ENCODE measurements at places on chromosomes 7 and 10.

DNA sequence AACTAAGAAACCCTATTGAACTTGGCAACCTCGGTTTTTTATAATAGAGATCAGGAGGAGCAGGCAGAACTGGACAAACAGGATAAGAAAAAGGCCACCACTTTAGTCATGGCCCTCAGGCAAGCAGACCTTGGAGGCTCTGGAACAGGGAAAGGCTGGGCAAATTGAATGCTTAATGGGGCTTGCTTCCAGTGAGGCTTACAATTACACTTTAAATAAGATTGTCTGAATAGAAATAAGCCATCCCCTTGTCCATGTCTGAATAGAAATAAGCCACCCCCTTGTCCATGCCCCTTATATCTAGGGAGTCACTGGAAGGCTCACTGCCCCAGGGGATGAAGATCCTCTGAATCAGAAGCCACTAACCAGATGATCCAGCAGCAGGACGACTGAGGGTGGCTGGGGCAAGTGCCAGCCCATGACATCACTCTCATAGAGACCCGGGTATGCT is 40.6 kb downstream of the AKR1B15 start:
- no peak overlapping the region for H3K27ac ChIP-seq
- no peak overlapping the region for H3K4me3 ChIP-seq
- peaks cover 10% of the 10 kb centered on the region for H3K4me1 ChIP-seq
- peaks cover 29% of the 10 kb centered on the region for H3K27me3 ChIP-seq
- H3K36me3 ChIP-seq: no peaks in the 10 kb centered on the region

DNA sequence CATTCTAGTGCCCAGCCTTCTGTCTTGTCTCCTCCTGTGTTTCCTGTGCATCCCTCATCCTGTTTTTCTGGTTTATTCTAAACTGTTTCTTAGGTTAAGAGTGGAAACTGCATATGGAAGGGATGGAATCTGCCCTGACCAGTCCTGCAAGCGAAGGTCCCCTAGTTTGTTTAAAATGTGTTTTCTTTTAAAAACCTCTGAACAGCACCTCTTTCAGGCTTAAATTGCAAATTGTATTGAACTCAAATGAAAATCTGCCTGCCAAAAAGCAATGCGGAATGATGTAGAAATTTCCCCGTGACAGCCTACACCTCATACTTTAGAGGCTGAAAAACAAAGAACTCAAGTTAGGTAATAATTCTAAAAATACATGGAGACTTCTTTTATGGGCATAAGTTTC is 222.8 kb upstream of the IMMP2L start:
- peaks cover 52% of the 10 kb centered on the region for H3K36me3 ChIP-seq
- H3K27me3 ChIP-seq: no peaks in the 10 kb centered on the region
- no peak for DNase-seq
- H3K27ac ChIP-seq: no peak overlapping the region
- H3K4me3 ChIP-seq: no peak overlapping the region
- H3K4me1 ChIP-seq: no peaks in the 10 kb centered on the region

DNA sequence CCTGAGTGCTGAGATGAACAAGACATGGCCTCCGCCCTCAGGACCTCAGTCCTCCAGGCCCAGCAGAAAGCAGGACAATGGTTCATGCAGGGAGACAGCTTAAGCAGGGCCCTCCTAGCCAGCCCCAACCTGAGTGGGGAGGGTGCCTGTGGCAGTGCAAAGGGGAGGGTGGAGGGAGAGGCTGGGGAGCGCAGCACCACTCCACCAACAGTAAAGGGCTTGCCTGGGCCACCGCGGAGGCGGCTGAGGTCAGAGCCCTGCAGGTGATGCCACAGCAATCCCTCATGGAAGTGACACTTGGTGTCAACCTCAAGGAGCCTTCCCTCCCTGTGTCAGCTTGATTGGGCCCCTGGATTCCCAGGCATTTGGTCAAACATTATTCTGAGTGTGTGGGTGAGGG is 89.0 kb upstream of the TCERG1L start:
- no peaks in the 10 kb centered on the region for H3K4me1 ChIP-seq
- H3K4me3 ChIP-seq: no peak overlapping the region
- H3K27ac ChIP-seq: no peak overlapping the region

DNA sequence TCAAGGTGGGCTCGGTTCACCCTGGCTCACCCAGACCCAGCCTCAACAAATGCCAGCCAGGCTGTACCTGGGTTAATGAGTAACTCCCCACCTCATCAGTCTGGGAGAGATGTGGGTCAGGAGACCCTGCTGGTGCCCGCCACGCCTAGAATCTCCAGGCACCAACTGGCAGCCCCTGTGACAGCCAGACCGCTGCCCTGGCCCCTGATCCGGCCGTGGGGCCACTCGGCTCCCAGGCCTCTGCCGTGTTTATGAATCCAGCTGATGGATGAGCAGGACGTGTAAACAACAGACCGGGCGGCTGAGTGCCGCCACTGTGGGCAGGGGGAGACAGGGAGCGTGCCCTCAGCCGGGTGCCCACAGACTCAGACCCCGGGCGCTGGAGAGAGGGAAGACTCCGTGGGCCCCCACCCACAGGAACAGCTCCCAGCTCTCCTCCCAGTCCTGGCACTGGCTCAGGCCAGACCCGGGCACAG is 34.0 kb upstream of the PDGFA start:
- no peak overlapping the region for H3K27ac ChIP-seq
- DNase-seq: no peak
- H3K27me3 ChIP-seq: no peaks in the 10 kb centered on the region
- no peaks in the 10 kb centered on the region for H3K4me1 ChIP-seq

DNA sequence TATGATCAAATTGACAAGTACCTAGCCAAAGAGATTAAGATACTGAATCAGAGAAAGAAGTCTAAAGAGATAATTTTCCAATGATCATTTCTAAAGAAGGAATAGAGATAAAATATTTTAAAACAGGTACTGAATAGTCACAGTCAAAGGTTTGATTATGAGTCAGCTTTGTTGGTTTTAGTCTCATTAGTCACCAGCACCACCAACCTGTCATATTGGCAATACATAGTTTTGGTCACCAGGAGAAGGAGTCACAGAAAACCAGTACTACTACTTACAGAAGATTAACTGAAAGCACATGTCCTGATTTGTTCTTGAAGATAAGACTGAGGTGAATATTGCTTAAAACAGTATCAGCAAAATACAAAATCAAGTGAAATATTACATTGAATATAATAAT is 34.6 kb downstream of the ZEB1 start:
- DNase-seq: no peak
- H3K4me1 ChIP-seq: peaks cover 18% of the 10 kb centered on the region
- no peak overlapping the region for H3K27ac ChIP-seq
- no peaks in the 10 kb centered on the region for H3K27me3 ChIP-seq
- no peaks in the 10 kb centered on the region for H3K36me3 ChIP-seq

DNA sequence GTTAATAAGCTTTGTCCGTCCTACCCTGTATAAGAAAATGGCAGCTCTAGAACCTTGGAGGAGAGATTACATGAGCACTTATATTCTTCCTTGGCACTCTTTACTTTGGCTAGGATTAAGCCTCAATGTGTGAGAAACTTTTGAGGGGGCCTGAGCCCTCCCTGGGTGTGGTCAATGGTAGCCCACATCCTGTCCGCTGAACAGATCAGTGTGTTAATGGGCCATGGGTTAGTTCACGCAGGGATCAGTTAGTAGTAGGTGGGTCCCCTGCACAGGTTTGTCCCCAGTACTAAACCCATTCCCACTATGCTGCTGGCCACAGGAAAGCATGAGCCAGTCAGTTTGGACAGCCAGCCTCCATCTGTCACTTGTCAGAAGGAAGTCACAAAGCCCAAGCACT is 20.2 kb upstream of the IKZF1 start:
- no peak overlapping the region for H3K27ac ChIP-seq
- no peak for DNase-seq
- H3K4me1 ChIP-seq: no peaks in the 10 kb centered on the region
- H3K4me3 ChIP-seq: no peak overlapping the region
- peaks cover 8% of the 10 kb centered on the region for H3K27me3 ChIP-seq

GRCh38 chr10:22722626-22723169 is 8.3 kb upstream of the PIP4K2A start:
- H3K36me3 ChIP-seq: no peaks in the 10 kb centered on the region
- H3K4me3 ChIP-seq: no peak overlapping the region
- no peaks in the 10 kb centered on the region for H3K4me1 ChIP-seq
- H3K27me3 ChIP-seq: peaks cover 22% of the 10 kb centered on the region

DNA sequence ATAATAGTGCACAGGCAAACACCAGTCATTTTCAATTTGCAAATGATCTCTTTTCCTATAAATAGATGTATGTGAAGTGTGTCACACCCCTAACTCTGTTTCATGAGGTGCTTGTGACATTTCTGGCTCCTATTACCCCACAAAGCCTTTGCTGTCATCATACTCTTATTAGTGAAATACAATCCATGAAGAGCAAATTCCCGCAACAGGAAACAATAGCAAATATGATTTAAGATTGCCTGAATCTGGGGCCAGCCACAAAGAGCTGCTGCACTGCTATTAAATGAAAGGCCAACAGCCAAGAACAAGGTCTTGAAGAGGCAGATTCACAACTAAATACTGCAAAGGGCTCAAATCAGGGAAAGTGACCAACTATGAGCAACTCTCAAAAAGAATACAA is 96.3 kb upstream of the CAV2 start:
- no peak for DNase-seq
- H3K27me3 ChIP-seq: no peaks in the 10 kb centered on the region
- H3K36me3 ChIP-seq: no peaks in the 10 kb centered on the region
- H3K4me3 ChIP-seq: no peak overlapping the region

DNA sequence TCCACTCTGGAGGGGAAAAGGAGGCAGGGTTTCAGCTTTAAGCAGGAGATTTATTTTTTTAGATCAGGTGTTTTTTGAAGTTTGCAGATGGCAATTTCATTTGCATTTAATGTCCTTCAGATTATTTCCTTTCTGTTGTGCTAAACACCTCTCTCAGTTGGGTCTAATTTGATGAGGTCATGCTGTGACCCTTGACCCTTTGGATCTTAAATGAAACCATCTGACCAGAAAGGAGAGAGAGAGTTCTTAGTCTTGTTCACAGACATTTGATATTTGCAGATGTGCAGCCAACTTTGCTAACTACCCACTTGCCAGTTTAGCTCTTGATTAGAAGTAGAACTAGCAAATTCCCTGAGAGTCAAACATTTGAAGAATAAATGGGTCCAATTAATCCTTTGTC is 101.5 kb upstream of the RAB11FIP2 start:
- H3K36me3 ChIP-seq: no peaks in the 10 kb centered on the region
- no peak overlapping the region for H3K4me3 ChIP-seq
- H3K27me3 ChIP-seq: no peaks in the 10 kb centered on the region
- DNase-seq: no peak
- H3K4me1 ChIP-seq: no peaks in the 10 kb centered on the region
- H3K27ac ChIP-seq: no peak overlapping the region

DNA sequence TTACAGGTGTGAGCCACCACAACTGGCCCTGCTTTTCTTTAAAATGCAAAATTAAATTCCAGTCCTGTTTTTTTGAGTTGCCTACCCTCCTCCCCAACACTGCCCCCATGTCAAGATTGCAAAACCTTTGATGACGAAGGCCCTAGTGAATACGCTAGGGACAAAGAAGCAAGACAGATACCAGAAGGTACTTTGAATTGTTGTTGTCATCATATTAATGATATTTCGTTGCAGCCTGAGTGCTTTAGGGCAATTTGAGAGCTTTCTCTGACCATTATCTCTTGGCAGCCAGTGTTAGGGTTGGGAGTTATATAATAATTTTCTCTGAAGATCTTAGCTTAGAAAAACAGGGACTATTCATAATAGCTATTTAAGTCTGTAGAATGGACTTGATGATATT is 7.1 kb downstream of the CCSER2 start:
- DNase-seq: no peak
- no peaks in the 10 kb centered on the region for H3K27me3 ChIP-seq
- peaks cover 30% of the 10 kb centered on the region for H3K4me1 ChIP-seq
- no peaks in the 10 kb centered on the region for H3K36me3 ChIP-seq
- H3K27ac ChIP-seq: no peak overlapping the region

DNA sequence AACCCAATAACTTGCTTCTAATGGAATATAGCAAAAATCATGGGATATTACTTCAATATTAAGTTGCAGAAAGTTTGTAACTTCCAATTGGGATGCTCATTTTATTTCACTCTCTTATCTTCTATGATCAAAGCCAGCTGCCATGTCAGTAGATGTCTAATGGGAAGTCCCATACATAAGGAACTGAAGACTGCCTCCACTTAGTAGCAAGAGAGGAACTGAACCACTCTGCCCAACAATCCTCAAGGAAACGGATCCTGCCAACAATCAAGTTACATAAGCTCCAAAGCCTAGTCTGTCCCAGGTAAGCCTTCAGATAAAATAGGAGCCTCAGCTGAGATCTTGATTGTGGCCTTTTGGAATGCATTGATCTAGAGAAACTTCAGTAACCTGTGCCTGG is 431.5 kb upstream of the PCDH15 start:
- H3K27me3 ChIP-seq: peaks cover 5% of the 10 kb centered on the region
- no peak for DNase-seq
- no peaks in the 10 kb centered on the region for H3K36me3 ChIP-seq
- H3K4me3 ChIP-seq: no peak overlapping the region
- H3K4me1 ChIP-seq: no peaks in the 10 kb centered on the region

DNA sequence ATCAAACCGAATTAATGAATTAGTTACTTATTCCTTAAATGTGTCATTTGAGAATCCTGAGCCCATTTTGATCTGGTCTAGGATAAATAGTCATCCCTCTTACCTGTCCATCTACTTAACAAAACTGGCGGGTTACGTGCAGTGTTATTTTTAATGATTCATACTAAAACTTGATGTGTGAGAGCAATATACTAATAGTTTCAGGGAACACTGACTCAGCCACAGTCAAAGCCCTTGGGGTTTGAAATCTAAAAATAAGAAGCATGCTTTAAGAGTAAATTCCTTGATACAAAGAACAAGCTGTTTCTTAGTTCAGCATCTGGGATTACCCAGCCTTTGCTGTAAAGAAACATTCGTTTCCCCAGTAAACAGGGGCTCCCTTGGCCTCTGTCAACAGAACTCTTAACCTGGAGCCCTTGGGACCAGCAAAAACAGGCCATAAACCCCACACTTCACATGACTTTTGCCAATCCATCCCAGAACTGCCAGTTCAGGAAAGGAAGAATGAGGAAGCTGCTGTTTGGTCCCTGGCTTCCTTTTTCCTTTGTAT is 370.6 kb upstream of the IGFBP3 start:
- H3K27ac ChIP-seq: peak overlapping the region; percentile 95
- no peaks in the 10 kb centered on the region for H3K36me3 ChIP-seq
- peak overlapping the region; percentile 8 for H3K4me3 ChIP-seq
- H3K4me1 ChIP-seq: peaks cover 24% of the 10 kb centered on the region
- no peaks in the 10 kb centered on the region for H3K27me3 ChIP-seq

GRCh38 chr7:1449951-1450350 is 9.3 kb downstream of the MICALL2 start:
- H3K36me3 ChIP-seq: no peaks in the 10 kb centered on the region
- H3K4me1 ChIP-seq: peaks cover 47% of the 10 kb centered on the region
- no peaks in the 10 kb centered on the region for H3K27me3 ChIP-seq
- no peak overlapping the region for H3K4me3 ChIP-seq

DNA sequence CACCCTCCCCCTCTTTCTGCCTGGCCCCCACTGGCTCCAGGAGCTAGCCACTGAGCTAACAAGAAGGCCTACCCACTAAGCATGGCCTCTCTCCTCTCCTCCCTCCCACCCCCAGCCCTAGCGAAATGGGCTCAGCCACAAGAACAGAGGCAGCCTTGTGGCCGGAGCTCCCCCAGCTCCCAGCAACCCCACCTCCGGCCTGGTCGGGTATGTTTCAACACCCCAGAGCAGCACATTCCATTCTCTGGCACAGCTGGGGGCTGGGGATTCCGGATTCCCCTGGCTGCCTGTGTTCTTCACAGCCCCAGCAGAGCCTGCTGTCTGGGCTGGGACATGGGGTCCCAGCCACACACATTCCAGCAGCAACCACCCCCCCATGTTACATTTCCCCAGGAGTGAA is 9.0 kb downstream of the SFRP5 start:
- DNase-seq: no peak
- H3K27ac ChIP-seq: peak overlapping the region; percentile 68
- H3K27me3 ChIP-seq: no peaks in the 10 kb centered on the region
- peaks cover 3% of the 10 kb centered on the region for H3K36me3 ChIP-seq
- peaks cover 23% of the 10 kb centered on the region for H3K4me1 ChIP-seq

All from osteocyte (in vitro differentiated cells).